Activated CD4-positive, alpha-beta T cell treated with anti-CD3 and anti-CD28 coated beads for 4 hours (primary cell): ENCODE measurements at places on chromosomes 4 and X.

GRCh38 chr4:140793291-140793690 is 37.1 kb upstream of the TBC1D9 start:
- no peak for DNase-seq

DNA sequence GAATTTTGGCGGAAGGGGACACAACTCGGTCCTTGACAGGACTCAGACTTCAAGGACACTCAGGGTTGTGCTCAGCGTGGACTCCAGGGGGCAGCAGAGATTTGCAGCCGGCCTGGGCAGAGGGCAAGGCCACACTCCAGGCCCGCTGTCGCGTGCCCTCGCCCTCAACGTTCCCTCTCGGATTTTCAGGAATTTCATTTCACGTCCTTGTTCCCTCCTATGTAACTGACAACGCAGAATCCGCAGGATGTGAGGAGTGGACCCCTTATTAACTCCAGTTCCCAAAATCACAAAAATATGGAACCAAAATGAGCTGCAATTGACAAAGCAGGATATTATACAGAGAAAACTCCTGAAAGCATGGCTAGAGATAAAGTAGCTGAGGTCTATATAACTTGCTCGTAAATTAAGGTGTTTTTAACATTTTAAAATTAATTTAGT is 21.0 kb upstream of the DCTD start:
- peak; percentile 62 for DNase-seq

- DNase-seq, result no peak
Measured at GRCh38 chr4:121648516-121648915, 48.3 kb downstream of the ANXA5 start.

DNA sequence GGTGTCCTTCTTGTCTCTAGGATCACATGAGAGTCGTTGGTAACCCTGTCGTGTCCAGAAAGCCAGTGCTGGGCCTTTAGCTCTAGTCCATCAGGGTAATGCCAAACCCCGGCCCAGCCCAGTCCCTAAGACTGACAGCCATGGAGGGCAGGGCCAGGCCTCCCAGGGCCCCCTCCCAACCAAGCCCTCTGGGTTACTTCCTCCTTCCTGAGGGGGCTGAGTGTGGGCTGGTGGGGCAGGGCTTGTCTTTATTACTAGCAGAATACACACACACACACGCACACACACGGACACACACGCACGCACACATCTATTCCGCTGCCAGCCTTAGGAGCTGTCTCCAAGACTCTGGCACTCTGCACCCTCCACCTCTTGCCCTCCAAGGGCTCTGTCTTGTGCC is 35.6 kb upstream of the CDKN2AIP start:
- no peak for DNase-seq

GRCh38 chr4:37383579-37384229 is 139.2 kb downstream of the NWD2 start:
- DNase-seq, result peak; percentile 6

DNA sequence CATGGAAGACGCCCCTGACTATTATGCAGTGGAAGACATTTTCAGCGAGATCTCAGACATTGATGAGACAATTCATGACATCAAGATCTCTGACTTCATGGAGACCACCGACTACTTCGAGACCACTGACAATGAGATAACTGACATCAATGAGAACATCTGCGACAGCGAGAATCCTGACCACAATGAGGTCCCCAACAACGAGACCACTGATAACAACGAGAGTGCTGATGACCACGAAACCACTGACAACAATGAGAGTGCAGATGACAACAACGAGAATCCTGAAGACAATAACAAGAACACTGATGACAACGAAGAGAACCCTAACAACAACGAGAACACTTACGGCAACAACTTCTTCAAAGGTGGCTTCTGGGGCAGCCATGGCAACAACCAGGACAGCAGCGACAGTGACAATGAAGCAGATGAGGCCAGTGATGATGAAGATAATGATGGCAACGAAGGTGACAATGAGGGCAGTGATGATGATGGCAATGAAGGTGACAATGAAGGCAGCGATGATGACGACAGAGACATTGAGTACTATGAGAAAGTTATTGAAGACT is 3.6 kb downstream of the TSPYL2 start:
- DNase-seq, result no peak

DNA sequence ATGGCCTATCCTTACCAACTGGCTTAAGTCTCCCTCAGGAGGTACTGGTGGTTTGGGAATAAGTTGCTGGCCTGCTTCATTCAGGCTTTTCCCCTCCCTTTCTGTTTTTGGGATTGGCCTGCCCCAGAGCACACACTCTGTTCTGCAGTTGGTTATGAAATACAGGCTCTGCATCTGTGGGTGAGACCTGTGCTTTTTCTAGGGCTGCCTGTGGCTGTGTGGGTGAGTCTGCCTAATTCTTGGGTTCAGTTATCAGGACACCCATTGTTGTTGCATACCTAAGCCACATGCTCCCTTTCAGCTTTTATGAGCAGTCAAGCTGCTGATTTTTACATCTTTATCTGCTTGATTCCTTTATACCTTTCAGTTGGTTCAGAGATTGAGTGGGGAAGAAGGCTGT is 19.0 kb upstream of the CWH43 start:
- DNase-seq, result no peak

DNA sequence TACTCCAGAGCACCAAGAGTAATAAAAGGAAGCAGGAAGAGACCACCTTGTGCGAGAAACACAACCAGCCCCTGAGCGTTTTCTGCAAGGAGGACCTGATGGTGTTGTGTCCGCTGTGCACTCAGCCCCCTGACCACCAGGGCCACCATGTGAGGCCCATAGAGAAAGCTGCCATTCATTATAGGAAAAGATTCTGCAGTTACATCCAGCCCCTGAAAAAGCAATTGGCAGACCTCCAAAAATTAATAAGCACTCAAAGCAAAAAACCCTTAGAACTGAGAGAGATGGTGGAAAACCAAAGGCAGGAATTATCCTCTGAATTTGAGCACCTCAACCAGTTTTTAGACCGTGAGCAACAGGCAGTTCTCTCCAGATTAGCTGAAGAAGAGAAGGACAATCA is 5.7 kb downstream of the TRIM75 start:
- no peak for DNase-seq

- DNase-seq, result no peak
Measured at GRCh38 chr4:113148925-113149324, 99.5 kb downstream of the ANK2 start.

DNA sequence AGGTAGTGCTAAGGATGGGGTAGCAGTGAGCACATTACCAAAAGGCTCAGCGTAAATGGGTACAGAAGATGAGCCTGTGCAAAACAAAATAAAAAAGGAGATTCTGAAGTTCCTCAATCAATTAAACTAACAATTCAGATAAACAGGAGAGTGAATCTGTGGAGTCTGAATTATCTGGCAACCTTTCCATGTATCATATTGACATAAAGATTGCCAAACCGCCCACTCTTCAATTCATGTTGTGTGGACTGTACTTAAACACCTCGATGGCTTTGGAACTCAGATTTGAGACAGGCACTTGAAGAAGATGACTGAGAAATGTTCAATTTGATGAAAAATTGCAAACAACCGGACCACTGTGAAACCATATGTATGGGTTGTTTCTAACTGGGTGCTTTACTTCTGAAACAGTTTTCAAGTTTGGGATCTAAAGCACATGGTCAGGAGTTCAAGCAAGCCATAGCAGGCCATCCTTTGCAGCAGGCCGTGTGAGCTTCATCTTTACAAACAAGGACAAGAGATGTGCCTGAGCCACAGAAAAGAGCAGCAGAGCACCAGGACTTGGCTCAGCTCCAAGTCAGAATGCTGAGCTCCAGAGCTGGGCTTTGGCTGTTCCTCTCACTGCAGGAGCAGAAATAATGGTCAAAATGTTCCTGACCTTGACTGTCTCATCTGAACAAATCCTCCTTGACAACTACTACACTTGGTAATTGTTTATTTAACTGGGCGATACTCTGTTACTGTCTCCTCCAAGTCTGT is 108.1 kb downstream of the MGST2 start:
- DNase-seq, result no peak

DNA sequence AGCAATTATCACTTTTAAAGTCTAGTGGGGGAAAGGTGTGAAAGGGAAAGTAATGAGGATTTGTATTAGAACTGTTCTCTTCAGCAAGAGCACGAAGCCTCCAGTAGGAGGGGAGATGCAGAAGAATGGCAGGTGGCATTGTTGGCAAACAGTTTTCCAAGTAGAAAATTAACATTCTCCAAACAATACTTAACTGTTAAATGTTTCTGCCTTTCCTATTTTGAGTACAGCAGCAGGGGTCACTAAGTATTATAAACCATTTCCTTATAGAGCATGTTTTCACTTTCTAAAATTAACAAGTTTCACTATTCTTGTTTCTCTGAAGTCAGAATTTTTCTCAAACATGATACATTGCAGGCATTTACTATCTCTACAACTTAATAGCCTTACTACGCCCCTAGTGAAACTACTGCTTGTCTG is 58.7 kb downstream of the LEF1 start:
- DNase-seq, result no peak

GRCh38 chr4:47533689-47534347 is 48.7 kb downstream of the ATP10D start:
- no peak for DNase-seq

- DNase-seq, result no peak
Measured at GRCh38 chr4:55635282-55635681, 816 bp downstream of the NMU start.

- DNase-seq, result no peak
Measured at GRCh38 chr4:174582463-174582862, 60.2 kb upstream of the HPGD start.

GRCh38 chr4:139521754-139522401 is 34.1 kb downstream of the SETD7 start:
- no peak for DNase-seq

DNA sequence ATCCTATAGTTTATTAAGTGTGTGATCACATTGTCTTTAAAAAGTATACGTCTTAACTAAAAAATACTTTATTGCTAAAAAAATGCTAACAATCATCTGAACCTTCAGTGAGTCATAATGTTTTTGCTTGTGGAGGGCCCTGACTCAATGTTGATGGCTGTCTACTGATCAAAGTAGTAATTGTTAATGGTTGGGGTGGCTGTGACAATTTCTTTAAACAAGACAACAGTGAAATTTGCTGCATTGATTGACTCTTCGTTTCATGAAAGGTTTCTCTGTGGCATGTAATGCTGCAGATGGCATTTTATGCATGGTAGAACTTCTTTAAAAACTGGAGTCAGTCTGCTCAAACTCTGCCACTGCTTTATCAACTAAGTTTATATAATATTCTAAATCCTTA is 101.4 kb upstream of the IL15 start:
- DNase-seq, result no peak

DNA sequence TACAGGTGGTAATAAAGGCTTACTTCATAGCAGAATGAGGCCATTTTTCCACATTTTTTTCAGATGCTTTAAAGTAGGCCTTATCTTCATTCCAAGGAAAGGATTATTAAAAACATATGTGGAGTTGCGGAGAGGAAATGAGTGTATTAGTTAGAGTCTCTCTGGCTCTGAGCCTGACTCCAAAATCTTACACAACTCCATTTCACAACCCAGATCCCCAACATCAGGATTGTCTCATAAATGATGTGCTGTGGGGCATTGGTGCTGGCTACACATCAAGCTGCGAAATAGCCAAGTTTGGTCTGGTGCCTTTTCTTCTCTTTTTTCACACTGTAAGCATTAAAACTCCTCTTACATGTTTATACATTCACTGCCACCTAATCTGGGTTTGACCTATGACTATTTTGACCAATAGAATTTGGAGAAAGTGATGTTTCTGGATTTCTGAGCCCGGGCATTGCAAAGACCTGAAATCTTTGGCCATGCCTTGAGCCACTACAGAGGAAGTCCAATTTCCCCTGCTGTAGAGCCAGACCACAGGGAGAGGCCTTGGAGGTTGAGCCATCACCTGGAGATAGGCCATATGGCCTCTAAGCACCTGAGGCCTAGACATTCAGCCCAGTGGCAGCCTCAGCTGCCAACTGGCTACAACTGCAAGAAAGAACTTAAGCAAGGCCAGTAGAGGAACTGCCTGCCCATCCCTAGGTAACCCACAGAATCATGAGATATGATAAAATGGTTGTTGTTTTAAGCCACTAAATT is 16.7 kb upstream of the SOD3 start:
- no peak for DNase-seq

DNA sequence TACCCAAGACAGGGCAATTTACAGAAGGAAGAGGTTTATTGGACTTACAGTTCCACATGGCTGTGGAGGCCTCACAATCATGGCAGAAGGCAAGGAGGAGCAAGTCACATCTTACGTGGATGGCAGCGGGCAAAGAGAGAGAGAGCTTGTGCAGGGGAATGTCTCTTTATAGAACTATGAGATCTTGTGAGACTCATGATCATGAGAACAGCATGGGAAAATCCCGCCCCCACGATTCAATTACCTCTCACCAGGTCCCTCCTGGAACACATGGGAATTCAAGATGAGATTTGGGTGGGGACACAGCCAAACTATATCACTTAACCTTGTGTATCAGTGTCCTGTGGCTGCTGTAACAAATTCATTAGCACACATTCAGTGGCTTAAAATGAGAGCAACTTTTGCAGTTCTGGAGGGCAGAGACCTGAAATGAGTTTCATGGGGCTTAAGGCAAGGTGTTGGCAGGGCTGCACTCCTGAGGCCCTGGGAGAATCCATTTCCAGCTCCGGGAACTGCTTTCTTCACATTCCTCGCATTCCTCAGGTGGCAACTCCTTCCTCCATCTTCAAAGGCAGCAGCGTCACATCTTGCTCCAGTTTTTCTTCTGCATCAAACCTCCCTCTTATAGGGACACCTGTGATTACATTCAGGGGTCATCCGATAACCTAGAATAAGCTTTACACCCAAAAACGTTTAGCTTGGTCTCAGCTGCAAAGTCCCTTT is 22.3 kb upstream of the NSG1 start:
- no peak for DNase-seq

DNA sequence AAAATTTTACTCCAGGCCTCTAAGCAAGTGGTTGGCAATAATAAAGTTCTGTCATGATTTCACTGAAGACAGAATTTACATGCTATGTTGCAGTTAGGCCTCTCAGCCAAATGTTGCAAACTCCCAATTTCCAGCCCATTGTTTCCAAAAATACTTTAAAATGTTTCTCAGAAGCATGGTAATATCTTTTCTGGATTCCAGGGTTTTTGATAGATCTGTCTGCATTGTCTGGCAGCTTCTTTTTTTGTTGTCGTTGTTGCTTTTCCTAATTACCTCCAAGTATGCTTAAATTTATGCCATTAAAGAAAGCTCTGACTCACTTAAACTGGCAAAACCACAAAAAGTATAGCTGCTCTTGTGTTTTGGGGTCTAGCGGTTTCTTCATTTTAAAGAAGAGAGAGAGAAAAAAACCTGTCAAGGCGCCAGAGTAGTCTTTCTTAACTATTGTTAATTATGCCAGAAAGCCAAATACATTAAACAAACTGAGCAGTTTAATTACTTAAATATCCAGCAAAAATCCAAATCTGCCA is 97.0 kb downstream of the AGTR2 start:
- DNase-seq, result no peak

- DNase-seq, result no peak
Measured at GRCh38 chr4:20254511-20255250, 3.0 kb downstream of the SLIT2 start.

GRCh38 chr4:125582302-125582701 is 267.5 kb downstream of the FAT4 start:
- no peak for DNase-seq

- DNase-seq, result no peak
Measured at GRCh38 chr4:113336556-113336955, 287.1 kb downstream of the ANK2 start.
